Activated naive CD4-positive, alpha-beta T cell (primary cell): ENCODE measurements at places on chromosomes 3 and 15.

DNA sequence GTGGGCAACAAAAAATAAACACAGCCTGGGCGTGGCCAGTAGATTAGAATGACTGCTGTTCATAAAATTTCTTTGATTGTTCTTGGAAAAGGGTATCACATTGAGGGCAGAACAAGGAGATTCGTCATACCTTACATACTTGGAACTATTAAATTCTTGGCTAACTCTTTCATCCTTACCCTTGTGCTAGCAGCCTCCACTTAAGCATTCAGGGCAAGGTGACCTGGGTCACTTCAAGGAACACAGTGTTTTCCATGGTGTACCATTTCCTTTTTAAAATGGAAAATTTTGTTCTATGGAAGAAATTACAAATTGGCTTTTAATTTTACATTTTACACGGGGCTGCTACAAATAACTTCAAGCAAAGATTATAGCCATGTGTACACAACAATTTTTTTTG, 60.8 kb downstream of the MINDY4B start:
- DNase-seq: no peak

DNA sequence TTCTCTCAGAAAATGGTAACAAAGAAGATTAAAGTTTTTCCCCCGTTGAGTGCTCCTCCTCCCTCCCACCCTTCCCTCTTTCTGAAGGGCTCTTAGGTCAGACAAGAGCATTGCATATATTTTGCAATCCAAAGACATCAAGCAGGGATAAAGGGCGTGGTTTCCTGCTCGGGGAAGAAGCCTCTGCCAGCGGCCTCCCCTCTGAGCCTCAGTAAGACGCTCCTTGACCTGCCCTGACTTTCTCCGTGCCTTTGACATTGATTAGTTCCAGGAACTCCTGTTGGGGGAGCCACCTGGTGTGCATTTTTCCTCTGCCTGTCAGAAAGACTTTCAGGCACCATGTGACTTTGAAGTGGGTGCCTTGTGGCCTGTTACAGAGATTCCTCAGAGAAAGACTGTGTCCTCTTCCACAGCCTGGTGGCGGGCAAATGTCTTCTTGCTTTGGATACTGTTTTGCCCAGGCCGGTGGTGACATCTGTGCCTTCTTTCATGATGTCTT, 87.2 kb upstream of the TBL1XR1 start:
- no peak for DNase-seq

- no peak for DNase-seq
Measured at GRCh38 chr15:60801395-60801794, 322.5 kb upstream of the ICE2 start.

- no peak for DNase-seq
Measured at GRCh38 chr3:168615493-168616020, 519.8 kb upstream of the GOLIM4 start.

GRCh38 chr15:74184582-74185091, 11.1 kb downstream of the ISLR start:
- no peak for DNase-seq

- DNase-seq: no peak
Measured at GRCh38 chr3:134533493-134533892, 47.6 kb downstream of the CEP63 start.

GRCh38 chr3:55402886-55403609, 84.1 kb downstream of the WNT5A start:
- no peak for DNase-seq

- no peak for DNase-seq
Measured at GRCh38 chr15:59933607-59934006, 70.5 kb upstream of the FOXB1 start.

DNA sequence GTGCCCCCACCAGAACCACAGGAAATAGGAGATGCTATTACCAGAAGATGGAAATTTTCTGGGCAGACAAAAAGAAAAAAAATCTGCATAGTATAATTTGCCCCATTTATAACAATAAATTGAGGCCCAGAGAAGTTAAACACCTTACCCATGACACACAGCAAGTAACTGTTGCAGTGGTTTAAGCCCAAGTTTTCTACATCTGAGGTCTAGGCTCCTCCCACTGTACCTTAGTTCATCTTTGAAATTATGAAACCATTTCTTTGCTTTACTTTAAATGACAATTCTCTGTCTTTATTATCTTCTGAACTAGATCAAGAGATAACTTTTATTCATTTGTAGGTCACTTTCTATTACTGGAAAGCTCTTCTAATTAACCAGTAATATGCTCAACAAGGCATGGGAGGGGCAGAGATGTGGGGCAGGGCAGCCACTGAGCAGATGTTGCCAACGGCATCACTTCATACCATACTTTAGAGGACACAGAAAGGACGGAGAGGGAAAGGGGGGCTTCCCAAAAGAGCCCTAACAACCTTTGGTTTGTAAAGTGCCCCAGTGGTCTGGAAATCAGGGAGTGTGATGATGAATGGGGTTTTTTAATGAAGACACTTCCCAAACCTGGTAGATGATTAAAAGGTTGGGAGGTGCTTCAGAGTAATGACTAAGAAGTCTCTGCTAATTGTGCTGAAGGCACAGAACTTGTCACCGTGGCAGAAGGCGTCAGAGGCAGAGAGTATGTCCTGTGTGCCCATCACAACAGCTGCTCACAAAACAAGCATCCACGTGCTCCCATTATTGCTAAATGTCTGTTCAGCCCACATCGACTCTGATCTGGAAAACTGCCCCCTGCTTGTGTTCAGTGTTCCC, 342.5 kb downstream of the SHQ1 start:
- DNase-seq: no peak

DNA sequence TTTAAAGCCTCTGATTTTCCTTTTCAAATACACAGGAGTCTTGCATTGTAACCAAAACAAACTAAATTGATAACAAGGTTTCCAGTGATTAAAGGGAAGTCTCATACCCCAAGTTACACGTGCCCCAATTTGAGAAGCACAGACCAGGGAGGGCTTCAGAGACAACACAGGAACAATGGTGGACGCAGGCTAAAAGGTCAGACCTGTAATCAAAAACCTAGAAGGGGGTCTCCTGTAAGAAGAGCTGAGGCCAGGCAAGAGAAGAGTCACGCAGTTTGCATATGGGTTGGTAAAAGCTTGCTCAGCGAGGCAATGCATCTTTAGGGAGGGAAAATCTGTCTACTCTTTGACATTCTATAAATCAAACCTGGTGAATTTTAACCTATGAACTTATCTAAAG, 58.6 kb upstream of the MCF2L2 start:
- DNase-seq: no peak

DNA sequence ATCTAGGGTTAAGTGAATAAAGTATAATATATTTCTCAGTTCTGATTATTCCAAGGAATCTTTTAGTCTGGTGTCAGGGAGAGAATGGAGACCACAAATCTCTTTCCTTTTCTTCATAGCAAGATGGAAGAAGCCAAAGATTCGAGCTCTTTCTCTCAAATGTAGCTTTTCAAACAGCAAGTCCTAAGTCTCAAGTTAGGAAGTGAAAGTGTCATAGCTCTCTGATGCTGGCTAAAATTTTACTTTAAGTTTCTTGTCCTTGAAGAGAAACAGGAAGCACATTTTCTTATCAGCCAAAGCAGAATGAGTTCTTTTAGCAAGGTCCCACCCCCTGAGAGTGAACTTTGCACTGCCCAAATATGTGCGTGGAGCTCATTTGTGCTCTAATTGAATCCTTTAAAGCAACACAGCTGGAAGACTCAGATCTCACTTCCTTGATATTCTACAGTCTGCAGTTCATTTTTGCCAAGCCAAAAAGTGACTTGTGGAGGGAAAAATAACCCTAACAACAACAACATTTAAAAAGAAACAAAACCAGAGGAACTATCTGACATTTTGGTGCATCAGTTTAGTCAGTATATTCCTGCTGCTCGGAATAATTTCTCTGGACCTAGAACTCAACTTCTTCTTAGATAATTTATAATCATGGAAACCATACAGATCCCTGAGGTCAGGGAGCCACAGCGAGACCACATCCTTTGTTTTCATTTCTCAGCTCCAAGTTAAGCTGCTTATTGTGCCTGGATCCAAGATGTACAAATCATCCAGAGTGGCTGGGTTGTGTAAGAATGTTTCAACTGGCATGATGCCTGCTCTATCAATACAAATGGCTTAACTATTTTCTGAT, 238.7 kb upstream of the P2RY1 start:
- DNase-seq: no peak

GRCh38 chr3:61701011-61701410, 139.6 kb downstream of the PTPRG start:
- DNase-seq: no peak
